ENCODE measurements at places on chromosomes 1 and 21.

- DNase-seq, result no peak
These were observed 157.7 kb downstream of the PIK3R3 start for GRCh38 chr1:45974541-45975269.

- DNase-seq, result peak; percentile 46
These were observed 202.0 kb downstream of the GABPA start for GRCh38 chr21:25936776-25937175.

DNA sequence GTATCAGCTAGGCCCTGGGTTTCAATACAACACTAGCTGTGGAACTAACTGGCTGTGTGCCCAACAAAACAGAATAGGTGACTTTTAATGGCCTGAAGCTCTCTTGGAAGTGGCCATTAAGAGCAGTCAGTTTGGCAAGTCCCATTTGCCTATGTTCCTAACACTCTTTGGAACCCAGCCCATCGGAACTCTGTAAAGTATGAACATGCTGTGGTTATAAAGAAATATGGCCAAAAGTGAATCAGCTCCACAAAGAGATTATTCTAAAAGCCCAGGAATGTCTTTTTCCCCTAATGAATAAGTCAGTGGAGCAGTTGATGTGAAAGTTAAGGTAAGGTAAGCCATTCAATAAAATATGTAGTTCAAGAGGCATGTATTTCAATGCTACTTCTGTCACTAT is 223.7 kb upstream of the ADAMTS5 start:
- peak; percentile 37 for DNase-seq

- peak; percentile 29 for DNase-seq
These were observed 255.7 kb downstream of the OMA1 start for GRCh38 chr1:58290685-58291372.

Data from RPMI7951 (cell line).